ENCODE measurements at places on chromosomes 7 and 10.

DNA sequence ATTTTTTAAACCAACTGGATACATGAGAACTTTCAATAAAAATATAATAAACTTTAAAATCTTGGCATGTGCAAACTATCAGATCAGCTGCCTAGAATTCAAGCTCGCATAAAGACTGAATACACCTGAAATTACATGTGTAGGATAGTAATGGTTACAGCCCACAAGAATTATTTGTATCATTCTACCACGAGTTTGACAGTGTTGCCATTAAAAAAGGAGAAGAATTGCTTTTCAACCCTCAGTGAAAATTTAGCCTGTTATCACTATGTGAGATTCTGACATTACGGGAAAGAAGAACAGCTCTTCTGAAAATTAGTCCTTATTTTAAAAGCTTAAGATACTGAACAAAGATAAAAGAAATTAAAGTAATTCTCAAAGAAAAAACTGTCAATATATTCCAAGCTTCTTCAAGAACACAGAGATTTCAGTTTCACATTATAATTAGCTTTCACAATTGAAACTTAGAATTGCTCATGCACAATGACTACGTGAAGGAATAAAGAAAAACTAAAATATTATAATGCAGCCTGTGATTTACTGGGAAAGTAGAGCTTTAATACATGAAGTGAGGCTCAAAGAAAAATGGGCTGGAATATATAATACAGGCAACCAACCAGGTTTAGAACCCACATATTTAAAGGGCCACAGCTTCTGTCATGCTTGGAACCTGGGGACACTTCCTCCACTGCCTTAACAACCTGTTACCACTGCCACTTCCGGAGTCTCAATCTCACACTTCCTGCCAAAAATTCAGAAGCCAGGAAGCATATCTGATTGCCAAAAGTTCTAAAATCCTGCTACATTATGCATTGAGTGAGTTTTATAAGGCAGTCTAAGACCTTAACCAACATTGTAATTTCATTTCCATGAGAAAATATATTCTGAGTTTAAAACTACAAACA, 23.2 kb downstream of the TPK1 start:
- DNase-seq = no peak

DNA sequence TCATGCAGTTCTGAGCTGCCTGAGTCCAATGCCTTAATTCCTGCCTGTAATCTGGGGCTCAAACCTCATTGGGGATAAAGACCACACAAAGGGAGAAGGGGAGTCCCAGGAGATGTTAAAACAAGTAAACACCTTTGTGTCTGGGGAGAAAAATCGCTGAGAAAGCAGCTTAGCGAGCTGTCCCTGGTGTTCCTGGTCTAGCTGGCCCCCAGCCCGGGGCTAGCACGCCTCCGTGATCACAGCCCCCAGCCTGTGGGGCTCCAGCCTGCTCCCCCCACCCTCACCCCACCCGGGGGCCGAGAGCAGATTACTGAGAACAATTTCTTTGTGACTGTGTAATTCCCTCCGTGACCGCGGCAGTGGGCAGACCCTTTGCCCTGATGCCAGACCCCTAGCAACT, 24.8 kb downstream of the DPCD start:
- DNase-seq = no peak

GRCh38 chr7:90005836-90006235, 148.4 kb upstream of the STEAP1 start:
- DNase-seq = no peak

DNA sequence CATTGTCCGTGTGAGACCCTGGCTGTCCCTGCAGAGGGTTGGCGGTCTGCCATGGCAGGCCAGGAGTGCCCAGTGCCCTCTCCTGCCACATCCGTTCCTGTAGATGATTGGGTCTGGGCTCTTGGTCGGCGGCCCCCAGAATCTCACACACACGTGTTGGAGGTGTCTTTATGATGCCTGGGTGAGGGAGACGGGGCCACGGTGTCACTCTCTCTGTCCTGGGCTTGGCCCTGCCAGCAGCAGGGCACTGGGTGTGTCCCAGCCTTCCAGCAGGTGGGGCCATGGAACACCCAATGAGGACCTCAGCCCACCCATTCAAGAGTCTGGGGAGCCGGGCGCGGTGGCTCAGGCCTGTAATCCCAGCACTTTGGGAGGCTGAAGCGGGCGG, 30.2 kb downstream of the UNC5B start:
- no peak for DNase-seq

- peak; percentile 22 for DNase-seq
These were observed 96.7 kb upstream of the EFCAB10 start for GRCh38 chr7:105677817-105678573.

DNA sequence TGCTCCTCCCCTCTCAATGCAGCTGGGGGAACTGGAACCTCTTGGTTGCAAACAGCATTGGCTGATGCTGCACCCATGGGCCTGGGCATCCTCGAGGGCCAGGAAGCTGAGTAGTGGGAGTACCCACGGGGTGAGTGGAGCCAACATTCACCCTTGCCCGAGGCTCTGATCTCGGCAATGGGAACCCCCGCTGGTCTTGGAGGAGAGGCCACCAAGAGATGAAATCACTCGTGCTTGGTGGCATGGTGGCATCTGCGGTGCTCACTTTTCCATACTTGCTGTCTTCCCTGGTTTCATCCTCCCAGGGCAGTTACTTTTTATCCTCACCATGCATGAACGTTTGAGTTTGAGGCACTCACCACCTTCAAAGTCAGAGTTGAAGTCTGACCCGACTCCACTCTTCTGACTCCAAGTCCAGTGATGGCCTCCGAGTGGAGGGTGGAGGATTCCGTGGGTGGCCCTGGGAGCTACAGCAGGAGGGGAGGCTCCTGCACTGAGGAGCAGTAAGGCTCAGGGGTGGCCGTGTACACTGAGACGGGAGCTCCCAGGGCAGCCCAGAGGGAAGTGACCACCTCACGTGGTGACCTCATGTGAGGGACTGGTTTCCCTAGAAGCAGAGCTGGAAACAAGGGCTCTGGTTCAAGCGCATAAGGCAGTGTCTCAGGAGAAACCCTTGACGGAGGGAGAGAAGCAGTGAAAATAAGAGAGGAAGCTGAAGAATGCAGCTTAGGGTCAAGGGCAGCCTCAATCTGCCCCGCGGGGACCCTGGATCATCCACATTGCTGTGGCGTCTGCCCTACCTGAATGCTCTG, 349.1 kb downstream of the TCERG1L start:
- no peak for DNase-seq

- DNase-seq = peak; percentile 20
These were observed 40.3 kb downstream of the NRCAM start for GRCh38 chr7:108415821-108416536.

DNA sequence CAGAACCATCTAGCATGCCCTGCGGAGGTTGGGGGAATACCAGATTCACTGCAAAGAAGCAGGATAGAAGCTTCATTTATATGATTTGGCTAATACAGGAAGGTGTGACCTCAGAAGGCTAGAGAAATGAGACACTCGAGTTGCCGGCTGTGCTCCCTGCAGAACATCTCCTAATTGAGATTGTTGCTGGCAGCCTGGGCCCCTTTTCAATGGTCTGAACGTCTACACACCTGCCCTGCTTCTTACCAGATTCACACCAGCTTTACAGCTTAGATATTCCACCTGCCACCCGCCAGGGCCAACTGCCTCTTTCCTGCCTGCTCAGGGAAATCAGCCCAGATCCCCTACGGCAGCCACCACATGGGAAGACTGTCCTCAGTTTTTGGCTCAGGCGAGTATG, 475.3 kb upstream of the AUTS2 start:
- DNase-seq = no peak

- DNase-seq = no peak
These were observed 109.1 kb downstream of the PFKFB3 start for GRCh38 chr10:6311700-6312330.

GRCh38 chr10:6045878-6046772, 16.0 kb downstream of the IL2RA start:
- DNase-seq = no peak

DNA sequence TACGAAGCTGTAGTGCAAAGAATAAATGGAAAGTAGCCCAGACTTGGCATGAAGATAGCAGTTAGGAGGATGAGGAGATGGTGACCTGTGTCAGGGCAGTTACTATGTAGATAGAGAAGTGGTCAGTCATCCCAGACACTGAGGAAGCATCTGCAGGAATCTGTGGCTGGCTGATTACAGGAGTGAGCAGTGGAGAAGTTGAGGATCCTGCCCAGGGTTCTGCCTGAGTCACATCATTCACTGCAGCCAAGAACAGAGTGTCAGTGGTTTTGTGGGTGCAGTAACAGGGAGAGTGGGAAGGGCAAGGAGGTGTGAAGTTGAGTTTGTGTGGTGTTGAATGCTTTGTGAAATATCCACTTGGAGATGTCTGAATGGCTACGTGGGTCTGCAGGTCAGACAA, 676.4 kb upstream of the NRP1 start:
- peak; percentile 30 for DNase-seq

DNA sequence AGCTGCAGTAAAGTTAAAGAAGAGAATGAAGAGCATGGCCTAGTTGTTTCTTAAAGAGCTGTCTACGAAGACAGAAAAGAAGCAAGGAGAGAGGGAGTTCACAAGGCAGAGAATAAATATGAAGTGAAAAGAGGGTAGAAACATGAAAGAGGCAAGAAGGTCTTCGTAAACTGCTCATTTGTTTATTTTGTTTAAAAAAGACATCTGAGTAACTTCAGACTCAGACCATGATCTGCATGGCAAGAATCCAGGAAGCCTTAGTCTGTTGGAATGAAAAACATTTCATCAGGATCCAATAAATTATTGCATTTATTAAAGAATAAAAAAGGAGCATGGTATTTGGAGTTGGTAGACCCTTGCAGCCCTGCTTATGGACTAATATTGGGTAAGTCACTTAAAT, 151.1 kb downstream of the SEM1 start:
- no peak for DNase-seq
